ENCODE measurements at places on chromosomes 2 and 18.

DNA sequence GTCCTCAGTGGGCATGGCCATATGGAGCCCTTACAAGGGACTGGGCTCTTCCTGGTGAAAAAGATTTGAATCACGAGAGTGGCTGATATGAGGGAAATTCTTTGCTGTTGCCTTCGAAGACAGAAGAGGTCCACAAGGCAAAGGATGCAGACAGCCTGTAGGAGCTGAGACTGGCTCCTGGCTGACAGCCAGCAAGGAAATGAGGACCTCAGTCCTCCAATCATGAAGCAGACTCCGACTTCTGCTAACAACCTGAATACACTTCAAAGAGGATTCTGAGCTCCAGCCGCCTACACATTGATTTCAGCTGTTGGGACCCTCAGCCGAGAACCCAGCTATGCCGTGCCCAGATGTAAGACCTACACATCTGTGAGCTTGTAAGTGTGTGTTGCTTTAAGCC is 3.0 kb upstream of the ST8SIA5 start:
- no peak for DNase-seq

GRCh38 chr2:24285484-24286152 is 74.7 kb downstream of the ITSN2 start:
- DNase-seq, result no peak

GRCh38 chr2:183123959-183124221 is 353 bp upstream of the NUP35 start:
- DNase-seq, result no peak

DNA sequence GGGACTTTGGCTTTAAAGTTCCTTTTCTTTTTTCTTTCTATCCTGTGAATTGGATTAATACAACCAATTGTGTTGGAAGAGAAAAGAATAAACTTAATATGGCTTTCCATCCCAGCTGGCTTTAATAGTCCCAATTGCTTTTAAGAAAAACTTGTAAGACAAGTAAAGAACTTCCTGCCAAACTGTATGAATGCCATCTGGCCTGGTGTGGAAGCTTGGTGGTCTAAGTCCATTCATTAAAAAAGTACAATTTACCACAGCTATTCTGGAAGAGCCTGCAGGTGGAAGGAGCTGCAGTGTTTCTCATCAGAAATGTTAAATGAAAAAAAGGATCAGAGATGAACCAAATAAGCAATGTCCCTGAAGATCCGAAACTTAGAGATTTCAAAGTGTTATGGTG is 103.9 kb downstream of the KLHL14 start:
- DNase-seq, result no peak

GRCh38 chr2:119837759-119838158 is 78.0 kb downstream of the PTPN4 start:
- DNase-seq, result no peak

GRCh38 chr2:220753486-220753885 is 818.6 kb downstream of the EPHA4 start:
- DNase-seq, result no peak

DNA sequence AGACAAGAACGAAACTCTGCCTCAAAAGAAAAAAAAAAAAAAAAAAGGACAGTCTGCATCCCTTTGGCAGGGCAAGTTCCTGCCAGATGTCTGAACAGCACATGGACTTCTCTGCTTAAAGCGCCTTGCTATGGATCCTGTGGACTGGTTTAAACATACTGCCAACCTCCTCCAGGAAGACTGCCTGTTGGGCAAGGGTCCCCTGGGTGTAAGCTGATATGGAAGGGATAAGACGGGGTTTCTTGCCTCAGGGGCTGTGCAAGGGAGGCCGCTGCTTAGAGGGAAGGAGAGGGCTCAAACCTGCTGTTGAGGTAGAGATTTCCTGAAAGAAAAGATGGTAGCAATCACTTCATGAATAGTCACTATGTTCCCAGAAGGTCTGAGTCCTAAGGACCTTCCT is 22.2 kb downstream of the SKA1 start:
- DNase-seq, result no peak

- DNase-seq, result no peak
Observed at GRCh38 chr2:218219934-218220333, 2.9 kb downstream of the ARPC2 start.

- no peak for DNase-seq
Observed at GRCh38 chr2:28011322-28011737, 120.8 kb downstream of the BABAM2 start.

DNA sequence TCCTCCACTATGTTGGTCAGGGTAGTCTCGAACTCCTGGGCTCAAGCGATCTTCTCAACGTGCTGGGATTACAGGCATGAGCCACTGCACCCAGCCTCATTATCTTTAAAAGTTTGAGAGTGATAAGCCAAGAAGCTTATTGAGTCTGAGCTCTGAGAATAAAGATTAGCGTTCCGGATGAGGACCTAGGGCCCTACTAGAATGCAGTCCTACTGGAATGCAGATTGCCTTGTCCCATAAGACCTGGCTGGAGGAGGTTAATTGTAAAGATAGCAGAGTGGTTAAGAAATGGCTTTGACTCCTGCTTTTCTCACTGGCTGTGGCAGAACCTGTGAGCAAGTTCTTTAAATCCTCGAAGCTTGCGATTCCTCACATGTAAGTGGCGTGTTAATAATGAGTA is 4.0 kb downstream of the VWA3B start:
- DNase-seq, result no peak

GRCh38 chr2:16135196-16135912 is 195.0 kb downstream of the MYCN start:
- no peak for DNase-seq

- no peak for DNase-seq
Observed at GRCh38 chr2:240351088-240351741, 84.2 kb upstream of the GPC1 start.

- no peak for DNase-seq
Observed at GRCh38 chr2:173151671-173152401, 76.2 kb downstream of the MAP3K20 start.

- no peak for DNase-seq
Observed at GRCh38 chr18:40160361-40160760, 1794.7 kb upstream of the PIK3C3 start.

DNA sequence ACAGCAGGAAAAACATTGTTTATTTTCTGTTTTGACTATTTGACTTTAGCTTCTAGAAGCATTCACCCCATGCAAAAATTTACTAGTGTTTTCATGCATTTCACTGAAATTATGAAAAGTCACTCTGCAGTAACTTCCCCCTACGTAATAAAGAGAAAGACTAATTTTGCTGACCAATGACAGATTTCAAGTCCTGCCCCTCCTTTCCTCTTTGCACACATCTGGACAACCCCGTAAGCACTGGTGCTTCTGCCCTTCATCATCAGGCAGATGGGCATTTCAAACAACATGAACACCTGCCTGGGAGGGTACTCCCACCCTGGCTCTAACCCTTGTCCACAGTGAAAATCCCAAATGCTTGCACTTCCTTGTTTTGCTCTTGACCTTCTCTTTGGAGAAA is 815.0 kb upstream of the ID2 start:
- no peak for DNase-seq

Data from Kasumi-1 (cell line).